ENCODE measurements at places on chromosomes 5 and 9.

DNA sequence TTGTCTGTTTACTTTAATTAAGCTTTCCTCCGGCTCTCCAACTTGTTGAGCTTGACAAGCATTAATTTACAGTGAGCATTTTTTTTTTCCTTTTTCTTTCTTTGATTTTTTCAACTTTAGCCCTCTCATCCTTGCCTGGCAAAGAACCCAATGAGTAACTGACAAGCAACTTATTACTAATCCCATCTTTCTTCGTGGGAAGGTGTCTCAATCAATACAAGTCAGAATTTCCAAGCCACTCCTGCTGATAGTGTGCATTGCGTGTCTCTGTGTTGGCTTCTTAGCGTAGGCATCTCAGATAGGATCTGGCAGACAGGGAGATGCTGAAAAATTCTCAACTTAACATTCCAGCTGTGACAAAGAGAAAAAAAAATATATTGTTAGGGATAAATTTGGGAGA, 527.7 kb upstream of the WWC1 start:
- no peak for DNase-seq

DNA sequence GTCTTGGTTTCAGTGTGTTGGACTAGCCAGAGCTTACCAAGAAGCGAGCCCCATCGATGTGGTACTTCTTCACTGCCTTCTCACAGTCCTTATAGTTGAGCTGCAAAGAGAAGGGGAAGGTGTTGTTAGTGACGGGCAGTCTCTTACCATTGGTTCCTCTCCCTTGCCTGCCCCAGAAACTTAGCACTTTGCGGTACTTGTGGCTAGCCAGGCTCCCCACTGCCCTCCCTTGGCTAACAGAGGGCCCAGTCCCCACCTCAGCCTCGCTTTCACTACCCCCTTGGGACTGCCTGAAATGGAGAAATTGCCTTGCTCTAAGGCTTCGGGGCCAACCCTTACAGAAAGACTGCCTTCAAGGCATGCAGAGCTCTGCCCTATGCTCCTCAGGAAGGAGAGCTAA, 4.3 kb downstream of the LCP2 start:
- DNase-seq, result no peak

DNA sequence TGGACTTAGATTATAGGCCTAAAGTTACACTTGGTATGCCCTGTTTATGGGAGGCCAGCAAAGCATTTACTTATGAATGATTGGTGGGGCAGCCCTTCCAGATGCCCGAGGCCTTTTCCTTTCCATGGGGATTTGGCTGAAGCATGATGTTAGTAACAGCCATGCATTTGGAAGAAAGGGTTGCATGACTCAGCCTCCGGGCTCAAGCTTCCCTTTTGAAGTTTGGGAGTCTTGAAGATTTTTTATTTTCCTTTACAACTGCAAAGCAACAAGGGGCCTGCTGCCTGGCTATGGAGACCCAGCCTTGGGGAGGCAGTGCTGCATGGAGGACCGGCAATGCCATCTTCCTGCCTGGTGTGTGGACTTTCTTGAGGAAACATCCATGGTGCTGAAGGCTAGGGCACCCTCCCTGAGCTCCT, 244.7 kb downstream of the ICE1 start:
- no peak for DNase-seq

DNA sequence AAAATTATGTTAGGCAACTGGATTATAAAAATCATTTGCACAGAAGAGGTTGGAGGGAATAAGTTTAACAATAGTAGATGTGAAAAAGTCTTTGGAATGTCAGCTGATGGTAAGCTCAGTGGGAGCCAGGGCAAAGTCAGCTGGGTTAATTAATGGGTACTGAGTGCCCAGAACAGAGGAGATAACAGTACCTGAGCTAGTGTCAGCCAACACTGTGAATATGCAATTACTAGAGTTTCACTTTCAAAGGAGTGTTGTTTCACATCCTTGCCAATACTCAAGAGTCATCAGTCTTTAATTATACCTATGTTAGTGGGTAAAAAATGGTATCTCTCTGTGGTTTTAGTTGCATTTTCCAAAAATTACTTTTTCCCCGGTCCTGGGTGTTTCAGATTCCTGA, 135.1 kb downstream of the KIF4B start:
- no peak for DNase-seq

DNA sequence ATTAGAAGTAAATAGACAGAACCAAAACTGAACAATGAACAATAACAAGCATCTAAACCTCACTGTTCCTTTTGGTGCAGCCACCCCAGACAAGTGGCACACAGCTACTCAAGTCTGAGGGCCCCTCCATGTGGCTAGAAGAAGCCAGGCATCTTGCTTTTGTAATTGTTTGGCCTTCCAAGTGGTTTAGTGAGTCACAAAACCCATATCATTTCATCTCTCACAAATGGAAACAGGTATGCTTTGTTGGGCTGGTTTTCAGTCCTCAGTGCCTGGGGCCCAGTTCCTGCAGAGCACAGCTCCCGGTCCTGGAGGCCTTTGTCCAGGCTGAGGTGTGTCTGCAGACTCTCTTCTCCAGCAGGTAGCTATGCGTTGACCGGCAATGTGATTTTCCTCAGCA, 16.7 kb downstream of the PRLR start:
- DNase-seq, result no peak

Data from dorsolateral prefrontal cortex (tissue), 122 donors.